ENCODE measurements at places on chromosomes 1 and 21.

DNA sequence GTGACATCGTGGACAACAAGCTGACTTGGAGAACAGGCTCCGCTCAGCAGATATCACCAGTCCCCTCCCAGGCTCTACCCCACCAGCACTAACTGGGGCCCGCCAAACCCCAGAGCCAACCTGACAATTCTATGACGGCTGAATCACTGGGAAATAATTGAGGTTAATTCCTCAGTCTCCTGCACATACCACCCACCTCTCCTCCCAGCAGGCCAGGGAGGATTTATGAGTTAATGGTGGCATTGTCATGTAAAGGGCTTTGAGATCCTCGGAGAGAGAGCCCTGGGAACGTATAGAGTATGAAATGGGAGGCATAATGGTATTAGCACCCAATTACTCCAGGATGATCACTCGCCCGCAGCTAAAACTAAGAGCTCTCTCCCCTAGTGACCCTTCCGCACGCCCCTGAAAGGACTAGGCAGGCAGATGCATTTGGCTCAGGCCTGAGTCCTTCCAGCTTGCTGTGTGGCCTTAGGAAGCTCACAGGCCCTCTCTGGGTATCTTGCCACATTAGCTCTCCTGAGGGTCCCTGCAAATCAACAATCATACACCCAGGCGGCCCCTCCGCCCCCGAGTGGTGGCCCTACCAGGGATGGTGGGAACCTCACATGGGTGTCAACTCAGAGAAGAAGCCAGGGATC is 27.3 kb upstream of the PAX7 start:
- no peak for DNase-seq

GRCh38 chr1:66168948-66169671 is 364.8 kb upstream of the SGIP1 start:
- no peak for DNase-seq

DNA sequence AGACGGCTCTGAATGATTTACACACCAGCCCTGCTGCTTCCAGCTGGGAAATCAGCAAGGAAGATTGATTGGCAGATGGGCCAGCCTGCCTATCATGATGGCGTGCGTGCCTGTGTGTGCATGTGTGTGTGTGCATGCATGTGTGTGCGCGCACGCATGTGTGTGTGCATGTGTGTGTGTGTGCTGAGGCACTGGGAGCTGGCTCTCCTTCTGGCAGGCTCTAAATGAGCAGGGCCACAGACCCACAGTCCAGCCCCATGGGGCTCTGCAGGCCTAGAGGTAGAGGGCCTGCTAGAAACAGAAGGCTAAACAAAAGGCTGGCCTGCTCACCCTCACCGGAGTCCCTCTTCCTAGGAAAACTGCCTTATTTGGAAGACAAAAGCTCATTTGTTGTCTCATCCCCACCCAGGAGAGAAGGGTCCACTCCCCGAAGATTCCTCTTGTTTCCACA is 6.0 kb downstream of the KLHDC8A start:
- no peak for DNase-seq

GRCh38 chr1:201184307-201185122 is 6.1 kb upstream of the IGFN1 start:
- DNase-seq: no peak

GRCh38 chr1:6117624-6118023 is 62.5 kb downstream of the CHD5 start:
- DNase-seq: no peak

DNA sequence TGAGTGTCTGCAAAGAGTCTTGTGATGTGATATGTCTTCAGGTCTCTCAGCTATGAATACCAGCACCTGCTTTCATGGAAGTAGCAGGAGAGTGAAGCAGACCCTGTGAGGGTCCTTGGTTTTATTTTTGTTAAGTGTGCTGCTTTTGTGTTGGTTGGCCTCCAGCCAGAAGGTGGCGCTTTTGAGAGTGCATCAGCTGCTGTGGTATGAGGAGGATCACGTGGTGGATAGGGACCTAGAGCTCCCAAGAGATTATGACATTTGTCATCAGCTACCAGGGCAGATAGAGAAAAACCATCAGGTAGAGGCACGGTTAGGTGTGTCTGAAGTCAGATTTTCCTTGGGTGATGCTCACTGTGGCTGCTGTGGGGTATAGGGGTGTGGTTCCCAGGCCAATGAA is 1232.1 kb downstream of the MRPL39 start:
- no peak for DNase-seq

DNA sequence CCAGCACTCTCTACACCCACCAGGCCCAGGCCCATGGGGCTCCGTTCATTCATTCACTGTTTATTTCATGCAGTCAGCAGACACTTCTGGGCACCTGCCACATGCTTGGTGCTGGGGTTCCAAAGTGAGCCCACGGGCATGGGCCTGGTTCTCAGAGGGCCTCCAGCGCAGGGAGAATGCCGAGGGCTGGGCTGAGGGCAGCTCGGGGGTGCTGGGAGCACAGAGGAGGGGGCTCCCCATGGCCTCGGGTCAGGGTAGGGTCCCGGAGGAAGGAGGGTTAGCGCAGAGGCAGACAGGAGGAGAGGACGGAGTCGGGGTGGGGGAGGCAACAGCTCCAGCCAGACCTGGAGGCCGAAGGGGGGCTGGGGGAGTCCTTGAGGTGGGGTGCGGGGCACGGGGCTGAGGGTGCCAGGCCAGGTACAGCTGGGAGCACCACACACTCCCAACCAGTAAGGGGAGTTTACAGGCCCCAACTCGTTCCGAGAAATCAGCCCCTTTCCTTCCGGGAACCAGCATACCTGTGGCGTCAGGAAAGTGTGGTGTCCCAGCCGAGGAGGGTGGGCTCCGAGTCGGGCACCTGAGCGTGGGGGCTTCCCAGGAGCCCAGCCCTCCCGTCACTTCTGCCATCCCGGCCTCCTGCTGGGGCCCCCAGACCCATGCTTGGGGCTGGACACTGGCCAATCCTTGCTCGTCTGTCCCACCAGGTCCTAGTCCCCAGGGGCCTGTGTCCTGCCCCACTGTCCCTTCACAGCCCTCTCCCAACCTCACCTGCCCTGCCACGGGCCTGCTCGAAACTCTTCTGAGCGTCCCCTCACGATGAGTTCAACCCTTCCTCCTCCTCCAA is 10.8 kb downstream of the ARHGEF16 start:
- DNase-seq: no peak

GRCh38 chr1:185896863-185897262 is 162.7 kb downstream of the HMCN1 start:
- no peak for DNase-seq

DNA sequence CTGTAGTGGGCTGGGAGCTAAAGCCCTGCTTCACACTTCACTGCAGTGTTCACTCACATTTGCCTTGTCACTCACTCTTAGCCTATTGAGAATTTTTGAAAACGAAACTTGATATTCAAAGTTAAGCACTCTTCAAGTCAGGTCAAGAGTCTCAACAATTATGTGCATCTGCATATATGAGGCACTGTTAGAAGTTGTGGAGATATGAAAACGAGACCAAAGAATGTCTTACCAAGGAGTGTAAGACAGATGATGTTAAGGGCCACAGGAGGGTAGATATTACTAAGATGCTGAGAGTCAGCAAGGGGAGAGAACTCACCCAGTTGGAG is 64.7 kb upstream of the GJA8 start:
- no peak for DNase-seq

- no peak for DNase-seq
These were observed 36.6 kb downstream of the KIAA0040 start for GRCh38 chr1:175155936-175156335.

DNA sequence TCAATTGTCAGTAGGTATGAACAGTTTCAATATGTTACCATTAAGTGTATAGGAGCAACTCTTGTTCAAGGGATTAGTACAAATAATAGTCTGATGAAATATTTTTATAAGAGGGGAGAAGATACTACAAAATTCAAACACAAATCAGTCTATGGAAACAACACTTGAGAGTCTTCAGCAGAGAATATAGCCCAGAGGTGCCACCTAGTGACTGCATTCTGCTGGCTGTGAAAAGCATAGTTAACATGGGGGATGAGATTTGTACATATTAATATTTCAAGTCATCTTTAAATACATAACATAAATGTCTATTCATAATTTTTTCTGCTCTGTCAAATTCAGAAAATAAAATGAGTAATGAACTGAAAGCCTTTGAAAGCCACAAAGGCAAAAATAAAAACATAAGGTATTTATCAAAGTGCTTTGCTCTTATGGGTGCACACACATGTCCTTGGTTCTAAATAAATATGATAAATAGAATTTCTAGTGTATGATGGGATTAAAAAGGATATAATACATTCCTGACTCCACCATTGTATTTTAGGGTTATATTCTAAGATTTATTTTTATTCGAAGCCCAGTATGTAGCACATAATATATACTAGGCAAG is 440.9 kb upstream of the ZRANB2 start:
- no peak for DNase-seq

DNA sequence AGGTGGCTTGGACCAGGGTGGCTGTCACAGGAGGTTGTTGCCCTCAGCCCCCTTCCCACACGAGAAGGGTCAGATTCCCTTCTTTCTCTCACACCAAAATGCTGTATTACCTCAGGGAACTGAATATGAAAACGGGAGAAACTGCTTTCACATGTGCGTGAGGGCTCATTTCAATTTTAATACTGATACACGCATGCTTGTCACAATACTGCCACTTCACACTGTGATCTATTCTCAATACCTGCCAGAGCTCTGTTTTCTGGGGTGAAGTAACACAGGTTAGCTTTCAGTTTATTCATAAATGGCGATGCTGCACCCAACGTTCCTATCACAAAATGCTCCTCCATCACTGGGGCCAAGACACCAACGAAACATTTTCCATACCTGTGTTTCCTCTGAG is 181.8 kb downstream of the APP start:
- no peak for DNase-seq

DNA sequence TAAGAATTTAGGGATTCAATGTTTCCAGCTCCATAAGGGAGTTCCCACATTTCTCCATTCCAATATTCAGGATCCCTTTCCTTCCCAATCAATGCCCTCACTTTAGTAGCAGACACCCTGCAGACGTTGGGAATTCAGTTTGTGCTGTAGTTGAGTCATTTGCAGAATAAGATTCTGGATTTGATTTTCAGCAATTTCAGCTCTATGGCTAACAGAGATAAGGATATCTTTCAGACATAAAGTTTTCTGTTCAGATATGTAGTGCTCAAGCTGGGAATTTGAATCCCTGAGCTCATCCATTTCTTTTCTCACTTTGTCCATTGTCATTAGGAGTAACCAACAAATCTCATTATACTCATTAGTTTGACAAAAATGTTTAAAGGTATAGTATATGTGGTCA is 13.1 kb downstream of the MPZL1 start:
- DNase-seq: no peak

- no peak for DNase-seq
These were observed at the start of gene CADM3 for GRCh38 chr1:159171254-159171687. TSS of gene CADM3 (plus strand) at chr1:159171615. CDS start at chr1:159171766, 151 bp downstream.

DNA sequence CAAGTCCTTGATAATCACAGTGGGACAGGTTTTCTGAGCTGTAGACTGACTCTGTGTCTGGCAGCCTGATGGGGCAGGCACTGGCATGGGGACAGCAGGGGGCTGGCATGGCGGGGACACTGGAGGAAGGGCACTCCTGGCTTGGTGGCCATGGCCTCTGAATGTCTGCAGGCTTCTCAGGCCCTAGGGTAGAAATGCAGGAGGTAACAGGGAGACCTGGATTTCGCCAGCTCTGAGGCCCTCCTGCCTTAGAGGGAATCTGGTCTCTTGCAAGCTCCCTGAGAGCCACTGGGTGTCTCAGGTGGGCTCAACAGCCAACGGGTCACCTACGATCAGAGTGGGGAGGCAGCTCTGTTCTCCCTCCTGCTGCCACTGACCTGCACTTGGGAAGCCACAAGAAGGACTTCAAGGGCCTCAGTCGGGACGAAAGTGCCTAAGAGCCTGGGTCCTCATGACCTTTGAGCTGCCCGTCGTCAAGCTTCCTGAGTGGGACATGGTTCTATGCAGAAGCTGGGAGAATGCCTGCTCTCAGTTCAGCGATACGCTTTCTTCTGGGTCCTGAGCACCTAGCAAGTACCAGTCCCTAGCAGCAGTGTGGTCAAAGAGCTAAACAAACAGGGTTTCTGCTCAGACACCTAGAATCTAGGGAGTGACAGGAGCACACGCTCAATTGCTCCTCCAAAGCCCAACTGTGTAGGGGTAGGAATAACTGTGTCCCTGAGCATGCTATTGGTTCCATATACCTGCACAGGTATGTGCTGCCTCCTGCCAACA is 569.0 kb downstream of the PTPRU start:
- no peak for DNase-seq

DNA sequence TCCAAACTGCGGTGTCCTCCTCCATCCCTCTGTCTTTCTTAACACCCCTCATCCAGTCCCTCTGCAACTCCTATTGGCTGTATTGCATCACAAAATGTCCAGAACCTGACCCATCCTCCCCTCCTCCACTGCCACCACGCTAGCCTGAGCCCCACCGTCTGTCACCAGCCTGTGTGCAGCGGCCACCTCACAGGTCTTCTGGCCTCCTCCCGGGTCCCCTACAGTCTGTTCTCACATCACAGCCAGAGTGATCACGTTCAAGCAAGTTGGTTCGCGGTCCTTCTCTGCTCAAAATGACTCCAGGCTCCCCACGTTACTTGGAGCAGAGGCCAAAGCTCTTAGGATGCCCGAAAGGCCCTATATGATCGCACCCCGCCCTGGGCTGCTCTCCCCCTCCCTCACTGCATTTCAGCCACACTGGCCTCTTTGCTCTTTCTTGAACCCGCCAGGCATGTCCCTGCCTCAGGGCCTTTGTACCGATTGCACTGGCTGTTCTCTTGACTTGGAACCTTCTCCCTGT is 2.4 kb upstream of the PADI4 start:
- no peak for DNase-seq

DNA sequence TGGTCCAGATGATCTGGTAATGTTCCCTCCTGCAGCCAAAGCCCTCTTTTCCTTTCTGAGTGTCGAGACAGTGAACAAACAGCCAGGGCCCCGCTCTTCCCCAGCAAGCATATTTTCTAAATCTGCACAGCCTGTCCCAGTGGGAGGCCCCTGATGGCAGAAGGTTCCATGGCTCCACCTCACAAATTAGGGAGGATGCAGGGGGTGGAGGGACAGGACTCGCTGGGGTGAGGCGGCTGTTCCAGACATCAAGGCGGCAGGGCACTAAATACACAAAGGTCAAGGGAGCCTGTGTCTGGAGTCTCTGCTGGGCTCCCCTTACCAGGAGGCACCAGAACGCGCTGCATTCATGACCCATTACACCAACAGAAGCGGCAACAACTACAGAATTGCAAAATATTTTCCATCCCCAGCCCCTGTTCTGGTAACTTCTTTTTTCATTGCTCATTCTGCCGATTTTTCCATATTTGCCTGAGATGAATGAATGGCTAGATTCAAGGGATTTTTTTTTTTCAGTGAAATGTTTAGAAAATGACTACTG is 27.0 kb upstream of the PRELP start:
- no peak for DNase-seq

GRCh38 chr1:234861761-234862160 is 251.8 kb upstream of the IRF2BP2 start:
- no peak for DNase-seq

Measured in stimulated activated CD4-positive, alpha-beta T cell treated with anti-CD3 and anti-CD28 coated beads, Interleukin-15, amount 100 ng/mL, for 1 hour (primary cell).